ENCODE measurements at places on chromosomes 1 and 21.

DNA sequence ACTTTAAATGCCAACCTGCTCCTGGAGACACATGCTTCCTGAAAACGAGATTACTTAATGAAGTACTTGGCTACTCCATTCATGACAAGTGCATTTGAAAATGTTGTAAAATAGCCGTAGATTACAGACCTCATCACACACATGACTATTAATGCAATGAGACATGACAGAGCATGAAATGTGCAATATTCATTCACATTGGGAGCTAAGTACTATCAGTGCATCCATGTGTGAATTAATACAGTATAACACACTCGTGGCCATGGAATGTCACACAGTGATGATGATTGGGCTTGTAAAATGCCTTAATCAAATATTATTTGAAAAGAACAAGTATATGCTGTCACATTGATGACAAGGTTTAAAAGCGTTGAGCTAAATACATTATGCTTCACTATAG is 407.0 kb downstream of the AMY1C start:
- no peak for DNase-seq

DNA sequence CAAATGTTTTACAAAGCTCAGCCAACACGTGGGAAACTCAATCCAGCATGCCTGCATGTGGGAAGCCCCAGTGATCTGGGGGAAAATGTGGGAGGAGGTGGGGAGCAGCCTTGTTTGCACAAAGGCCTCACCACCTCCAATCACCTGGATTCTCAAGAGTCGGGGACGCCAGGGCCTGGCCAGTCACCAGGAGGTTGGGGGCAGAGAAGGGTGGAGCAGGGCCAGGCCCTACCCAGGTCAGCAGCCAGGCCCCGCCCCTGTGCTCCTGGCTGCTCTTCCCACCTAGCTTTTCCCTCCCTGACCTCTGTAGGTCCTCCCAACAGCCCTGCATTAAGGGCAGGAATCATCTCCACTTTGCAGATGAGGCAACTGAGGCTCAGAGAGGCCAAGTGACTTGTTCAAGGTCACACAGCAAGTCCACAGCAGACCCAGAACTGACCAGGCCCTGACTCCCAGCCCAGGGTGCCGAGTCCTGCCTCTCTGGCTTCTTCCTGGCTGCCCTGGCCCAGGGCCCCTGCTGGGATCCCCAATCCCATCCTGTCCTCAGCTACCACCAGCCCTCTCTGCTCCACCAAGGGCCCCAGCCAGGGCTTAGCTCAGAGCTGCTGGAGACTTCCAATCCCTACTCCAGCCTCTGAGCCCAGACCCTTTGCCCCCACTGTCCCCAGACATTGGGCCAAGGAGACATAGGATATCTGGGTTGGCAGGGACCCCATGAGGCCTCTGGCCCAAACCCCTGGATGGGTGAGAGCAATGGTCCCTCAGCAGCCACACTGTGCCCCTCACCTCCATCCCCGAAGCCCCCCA is 508.6 kb downstream of the PTPRU start:
- DNase-seq = no peak

- DNase-seq = no peak
These were observed 892.4 kb upstream of the B3GALT2 start for GRCh38 chr1:194078765-194079164.

GRCh38 chr1:247102381-247102780 is 1.8 kb downstream of the ZNF669 start:
- peak; percentile 31 for DNase-seq

GRCh38 chr1:161106431-161106830 is 8.3 kb downstream of the KLHDC9 start:
- DNase-seq = peak; percentile 72

- DNase-seq = no peak
These were observed 111.4 kb downstream of the SIK1 start for GRCh38 chr21:43315244-43316137.

DNA sequence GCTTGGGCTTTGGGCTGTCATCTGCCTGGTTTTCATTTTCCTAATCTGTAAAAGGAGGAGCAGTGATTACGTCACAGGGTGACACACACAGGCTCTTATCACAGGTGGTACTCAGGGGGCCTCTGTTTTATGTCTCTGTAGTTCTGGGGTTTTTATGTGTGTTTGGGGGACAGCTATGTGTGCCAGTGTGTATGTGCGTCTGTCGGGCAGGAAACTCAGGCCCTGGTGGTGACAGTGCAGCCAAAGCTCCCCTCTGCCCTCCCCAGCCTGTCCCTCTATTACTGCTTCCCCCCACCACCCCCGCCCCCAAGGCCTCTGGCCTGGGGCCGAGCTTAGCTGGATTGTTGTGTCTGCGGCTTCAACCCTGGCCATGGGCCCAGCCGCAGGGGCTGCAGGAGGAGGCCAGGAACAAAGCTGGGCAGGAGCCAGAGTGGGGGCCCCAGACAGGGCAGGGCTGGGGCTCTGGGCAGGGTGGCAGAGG is 13.3 kb downstream of the MFAP2 start:
- DNase-seq = no peak

- DNase-seq = no peak
These were observed 241.2 kb upstream of the MAP1LC3C start for GRCh38 chr1:242240077-242240476.

DNA sequence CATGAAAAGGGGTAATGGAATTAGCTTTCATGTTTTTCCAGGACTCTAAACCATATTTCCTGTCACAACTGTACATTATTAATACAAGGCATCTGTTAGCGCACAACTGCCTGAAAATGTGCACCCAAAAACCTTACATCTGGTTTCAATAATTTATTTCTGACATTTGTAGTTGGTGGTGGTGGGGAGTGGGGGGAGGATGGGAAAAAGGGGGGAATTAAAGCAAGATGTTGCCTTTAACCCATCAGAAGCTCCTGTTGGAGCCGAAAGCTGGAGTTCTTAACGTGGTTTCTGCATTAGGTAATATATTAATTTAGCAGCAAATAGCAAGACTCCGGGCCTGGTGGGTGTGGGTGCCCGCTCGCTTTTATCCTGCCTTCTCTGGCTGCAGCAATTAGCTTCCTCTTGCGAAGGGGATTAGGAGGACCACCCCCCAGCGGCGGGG is 36.9 kb upstream of the HHAT start:
- DNase-seq = no peak

GRCh38 chr1:92934395-92935378 is 26.6 kb downstream of the DIPK1A start:
- DNase-seq = no peak

DNA sequence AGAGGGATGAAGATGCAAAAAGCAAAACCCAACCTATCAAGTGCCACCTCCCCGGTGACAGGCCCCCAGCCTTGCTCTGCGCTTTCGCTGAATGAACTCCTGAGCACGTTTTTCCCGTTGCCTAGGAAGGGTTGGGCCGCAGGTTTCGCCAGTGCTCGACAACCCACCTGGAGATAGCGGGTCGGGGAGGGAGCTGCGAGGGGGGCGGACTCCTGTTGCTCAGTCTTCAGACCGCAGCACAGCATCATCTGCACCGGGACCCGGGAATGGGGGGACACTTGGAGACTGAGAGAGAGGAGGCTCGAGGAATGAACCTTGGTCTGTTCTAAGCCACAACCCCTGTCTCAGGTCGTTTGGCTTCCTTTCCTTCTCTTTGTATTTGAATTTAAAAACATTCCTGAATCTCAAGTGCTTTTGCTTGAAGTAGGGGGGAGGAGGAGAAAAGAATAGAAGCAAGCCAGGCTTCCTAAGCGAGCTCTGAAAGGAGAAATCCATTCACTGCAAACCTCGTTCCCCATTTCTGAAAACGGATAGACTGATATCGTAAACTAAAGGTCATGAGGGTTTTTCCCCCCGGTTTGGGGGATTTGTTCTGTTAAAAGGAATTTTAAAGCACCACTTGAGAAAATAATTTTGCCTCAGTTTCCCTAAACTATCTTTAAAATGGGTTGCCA is 1.2 kb downstream of the AK5 start:
- DNase-seq = no peak

- DNase-seq = no peak
These were observed 312.5 kb upstream of the DUSP10 start for GRCh38 chr1:222054416-222054815.

DNA sequence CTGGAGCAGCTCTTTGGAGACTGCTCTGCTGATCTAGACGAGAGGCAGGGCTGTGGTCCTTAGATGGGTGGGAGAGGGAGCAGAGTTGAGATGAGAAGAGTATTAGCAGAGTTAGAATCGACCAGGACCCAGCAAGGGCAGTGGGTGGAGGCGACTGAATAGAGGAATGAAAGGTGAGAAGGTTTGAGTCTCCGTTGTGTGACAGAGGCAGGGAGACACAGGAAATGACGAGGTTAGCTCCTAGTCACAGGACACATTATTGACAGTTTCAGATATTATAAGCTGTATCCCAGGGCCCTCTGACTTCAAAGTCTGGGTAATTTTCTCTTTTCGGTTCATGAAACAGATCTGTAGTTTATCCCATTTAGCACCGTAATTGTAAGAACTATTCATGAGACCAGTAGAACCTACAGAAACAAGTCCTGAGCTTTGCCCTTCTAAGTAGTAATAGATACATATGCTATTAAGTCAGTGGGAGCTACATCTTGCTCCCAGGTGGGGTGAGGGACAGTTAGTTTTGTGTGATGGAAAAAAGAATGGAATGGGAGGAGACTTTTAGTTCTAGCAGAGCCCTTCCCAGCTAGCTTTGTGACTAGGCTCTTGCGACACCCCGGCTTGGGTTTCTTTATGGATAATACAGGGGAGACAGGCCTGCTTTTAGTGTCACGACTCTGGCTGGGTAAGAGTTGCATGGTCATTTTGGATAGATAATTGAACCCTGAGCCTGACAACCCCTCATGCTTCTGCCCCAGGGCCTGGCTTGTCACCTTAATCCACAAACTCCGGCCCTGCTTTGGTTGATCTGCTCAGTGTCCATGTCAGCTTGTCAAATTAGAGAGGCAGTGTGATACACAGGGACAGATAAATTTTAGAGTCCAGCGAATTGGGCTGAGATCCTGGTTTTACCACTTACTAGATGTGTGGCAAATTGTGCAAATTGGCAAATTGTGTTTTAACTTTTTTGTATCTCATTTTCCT is 70.2 kb downstream of the UCK2 start:
- DNase-seq = no peak

- DNase-seq = no peak
These were observed 15.1 kb downstream of the MIIP start for GRCh38 chr1:12034381-12034801.

DNA sequence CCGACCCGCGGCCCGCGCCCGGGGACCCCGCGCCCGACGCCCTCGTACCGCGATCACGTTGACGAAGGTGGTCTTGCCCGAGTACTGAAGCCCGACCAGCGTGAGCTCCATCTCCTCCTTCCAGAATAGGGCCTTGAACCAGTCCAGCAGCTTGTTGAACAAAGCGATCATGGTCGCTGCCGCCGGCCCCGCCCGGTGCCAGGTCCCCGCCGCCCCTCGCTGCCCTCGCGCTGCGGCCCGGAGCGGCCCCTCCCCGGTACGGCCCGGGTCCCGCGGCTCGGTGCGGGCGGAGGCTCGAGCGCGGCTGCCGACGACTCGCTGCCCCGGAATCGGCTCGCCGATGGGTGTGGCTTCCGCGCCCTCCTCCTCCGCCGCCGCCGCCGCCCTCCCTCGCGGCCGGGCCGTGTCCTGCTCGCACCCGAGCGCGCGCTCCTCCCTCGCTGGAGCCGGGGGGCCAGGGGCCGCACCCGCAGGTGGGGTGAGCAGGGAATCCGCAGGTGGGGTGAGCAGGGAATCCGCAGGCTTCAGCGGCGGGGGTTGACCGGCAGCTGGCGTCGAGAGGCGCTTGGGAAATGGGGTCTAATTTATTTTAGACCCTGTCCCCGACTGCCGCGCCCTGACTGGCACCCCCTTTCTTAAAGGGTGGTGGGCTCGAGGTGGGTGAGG is at the start of gene ARL8A:
TSS of gene ARL8A (minus strand) at position 336 of the 666 bp plus-strand sequence. CDS start at position 171, 165 bp downstream.
- DNase-seq = peak; percentile 64

DNA sequence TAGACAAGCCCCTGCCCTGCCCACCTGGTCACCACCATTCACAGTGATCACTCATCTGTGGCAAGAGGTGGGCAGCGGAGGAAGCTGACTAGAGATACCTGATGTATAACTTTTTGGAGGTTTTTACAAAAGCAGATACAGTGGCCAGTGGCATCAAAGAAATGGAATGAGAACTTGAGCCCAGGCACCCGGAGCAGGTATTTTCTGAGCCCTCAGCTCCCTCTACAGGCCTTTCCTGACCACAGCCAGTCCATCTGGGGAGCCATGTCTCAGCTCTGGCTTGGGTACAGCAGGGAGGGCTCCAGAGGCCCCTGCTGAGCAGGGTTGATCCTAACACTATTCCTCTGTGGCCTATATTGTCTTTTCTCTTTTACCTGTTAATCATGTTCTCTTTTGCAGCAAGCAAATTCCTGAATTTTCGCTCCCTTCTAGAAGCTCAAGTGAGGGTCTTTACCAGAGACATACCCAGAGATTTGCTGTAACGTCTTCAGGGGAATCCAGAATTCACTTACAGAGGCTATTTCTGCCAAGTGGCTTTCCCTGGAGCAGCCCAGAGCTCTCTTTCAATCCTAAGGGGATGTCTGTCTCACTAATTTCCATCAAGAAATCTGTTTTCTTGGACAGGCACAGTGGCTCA is 27.3 kb downstream of the GPR157 start:
- peak; percentile 64 for DNase-seq

DNA sequence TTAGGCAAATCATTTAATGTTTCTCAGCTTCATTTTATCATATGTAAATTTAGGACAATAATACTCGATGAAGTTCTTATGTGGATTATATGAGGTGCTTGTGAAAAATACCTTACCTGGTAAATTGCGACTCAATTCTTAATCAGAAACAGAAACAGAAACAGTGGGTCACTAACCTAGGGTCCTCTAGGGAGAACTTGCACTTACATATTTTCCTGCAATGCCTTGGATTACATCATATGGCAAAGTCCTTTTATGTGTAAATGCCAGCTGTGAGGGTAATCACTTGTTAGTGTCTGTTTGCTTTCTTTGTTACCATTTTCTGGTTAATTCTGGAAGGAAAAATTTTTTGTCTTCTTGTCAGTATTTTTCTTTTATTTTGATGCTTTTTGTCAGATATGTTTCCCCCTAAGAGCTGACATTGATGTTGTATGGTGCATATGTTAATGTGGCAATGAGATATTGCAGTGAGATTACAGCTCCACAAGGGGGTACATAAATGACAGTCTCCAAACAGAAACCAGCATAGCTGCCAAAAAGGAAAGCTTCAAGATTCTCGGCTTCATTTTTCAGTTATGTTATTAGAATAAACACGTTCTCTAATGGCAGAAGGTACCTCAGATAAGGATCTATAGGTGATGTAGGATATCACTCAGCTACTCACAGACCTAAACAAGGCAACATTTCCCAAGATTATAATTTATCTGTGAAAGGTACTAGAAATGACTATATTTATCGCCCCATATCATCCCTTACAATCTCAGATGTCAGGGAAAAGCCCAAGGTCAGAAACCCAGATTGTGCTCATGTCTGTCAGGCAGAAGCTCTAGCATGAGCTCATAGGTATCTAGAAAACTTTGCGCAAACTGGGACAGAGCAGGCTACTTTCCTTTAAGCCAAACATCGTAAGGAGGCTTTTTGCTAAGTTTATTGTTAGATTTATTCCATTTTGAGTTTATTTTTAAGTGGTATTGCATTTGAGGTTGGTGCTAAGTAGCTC is 119.9 kb downstream of the FASLG start:
- peak; percentile 37 for DNase-seq

- DNase-seq = peak; percentile 86
These were observed 17.5 kb upstream of the CAMK1G start for GRCh38 chr1:209565759-209566678.

- no peak for DNase-seq
These were observed 149.0 kb downstream of the SYT2 start for GRCh38 chr1:202561240-202561639.

- no peak for DNase-seq
These were observed 149.0 kb downstream of the IGSF21 start for GRCh38 chr1:18256282-18257235.
